ENCODE measurements at places on chromosomes 4 and X. TPM values are rescaled to one million over a fixed set of nuclear protein-coding genes. Genes with fewer than 3 reads are reported as not detected.

The TLR8 gene
- total RNA-seq = not detected

The C4orf50 gene
- 0.18 TPM for total RNA-seq

The MUC7 gene
- total RNA-seq = not detected

The ARX gene
- total RNA-seq = not detected

DNA sequence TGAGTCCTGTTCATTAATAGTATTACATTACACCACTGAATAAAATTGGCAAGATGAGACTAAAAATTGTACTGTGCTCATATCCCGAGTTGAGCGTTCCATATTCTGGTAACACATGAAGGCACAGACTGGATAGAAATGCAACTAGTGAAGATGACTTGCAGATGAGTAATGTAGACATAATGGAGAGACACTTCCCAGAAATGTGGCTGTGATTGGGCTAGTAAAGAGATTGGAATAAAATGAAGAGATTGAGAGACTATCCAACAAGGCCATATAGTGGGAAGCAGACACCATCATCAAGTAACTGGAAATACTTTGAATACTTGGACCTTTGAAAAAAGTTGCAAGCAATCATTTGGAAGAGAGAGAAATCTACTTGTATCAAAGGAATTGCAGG is 77.3 kb downstream of the DCAF8L1 start:
- no peak for DNase-seq

GRCh38 chr4:21954916-21955315 is 6.3 kb upstream of the KCNIP4 start:
- DNase-seq = no peak

- no peak for DNase-seq
These were observed 27.2 kb downstream of the TMSB4X start for GRCh38 chrX:13001961-13002671.

GRCh38 chr4:138555108-138555507 is 313.0 kb upstream of the SLC7A11 start:
- DNase-seq = no peak

DNA sequence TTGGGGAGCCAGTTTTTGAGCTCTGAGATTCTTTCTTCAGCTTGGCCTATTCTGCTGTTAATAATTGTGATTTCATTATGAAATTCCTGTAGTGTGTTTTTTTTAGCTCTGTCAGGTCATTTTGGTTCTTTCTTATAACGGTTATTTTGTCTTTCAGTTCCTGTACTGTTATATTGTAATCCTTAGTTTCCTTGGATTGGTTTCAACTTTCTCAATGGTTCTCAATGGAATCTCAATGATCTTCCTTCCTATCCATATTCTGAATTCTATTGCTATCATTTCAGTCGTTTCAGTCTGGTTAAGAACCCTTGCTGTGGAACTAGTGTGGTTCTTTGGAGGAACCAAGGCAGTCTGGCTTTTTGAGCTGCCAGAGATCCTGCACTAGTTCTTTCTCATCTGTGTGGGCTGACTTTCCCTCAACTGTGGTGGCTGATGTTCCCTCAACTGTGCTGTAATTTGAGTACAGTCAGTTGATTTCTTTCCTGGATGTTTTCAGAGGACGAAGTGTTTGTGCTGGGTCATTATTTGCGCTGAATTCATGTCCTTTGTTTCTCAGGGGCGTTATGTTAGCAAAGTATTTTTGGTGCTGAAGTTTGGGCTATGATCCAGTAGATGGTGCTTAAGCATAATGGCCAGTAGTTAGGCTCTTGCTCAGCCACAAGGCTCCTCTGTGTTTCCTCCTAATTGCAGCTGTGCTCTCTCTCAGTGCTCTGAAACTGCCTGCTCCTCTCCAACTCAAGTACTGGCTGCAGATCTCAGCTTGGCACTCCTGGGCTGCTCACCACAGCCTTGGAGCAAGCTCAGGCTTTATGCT is 27.5 kb downstream of the ENPEP start:
- DNase-seq = no peak

DNA sequence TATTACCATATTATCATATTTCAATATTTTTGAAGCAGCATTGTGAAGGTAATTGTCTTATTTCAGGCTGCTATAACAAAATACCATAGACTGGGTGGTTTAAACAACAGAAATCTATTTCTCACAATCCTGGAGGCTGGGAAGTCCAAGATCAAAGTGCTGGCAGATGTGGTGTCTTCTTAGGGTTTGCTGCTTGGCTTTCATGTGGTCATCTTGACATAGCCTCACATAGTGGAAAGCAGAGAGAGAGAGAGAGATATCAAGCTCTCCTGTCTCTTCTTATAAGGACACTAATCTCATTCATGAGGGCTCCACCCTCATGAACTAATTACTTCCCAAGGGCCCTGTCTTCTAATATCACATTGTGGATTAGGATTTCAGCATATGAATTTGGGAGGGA is 119.7 kb upstream of the NUDT6 start:
- no peak for DNase-seq

- DNase-seq = no peak
These were observed 97.4 kb downstream of the PJA1 start for GRCh38 chrX:69067841-69068240.

DNA sequence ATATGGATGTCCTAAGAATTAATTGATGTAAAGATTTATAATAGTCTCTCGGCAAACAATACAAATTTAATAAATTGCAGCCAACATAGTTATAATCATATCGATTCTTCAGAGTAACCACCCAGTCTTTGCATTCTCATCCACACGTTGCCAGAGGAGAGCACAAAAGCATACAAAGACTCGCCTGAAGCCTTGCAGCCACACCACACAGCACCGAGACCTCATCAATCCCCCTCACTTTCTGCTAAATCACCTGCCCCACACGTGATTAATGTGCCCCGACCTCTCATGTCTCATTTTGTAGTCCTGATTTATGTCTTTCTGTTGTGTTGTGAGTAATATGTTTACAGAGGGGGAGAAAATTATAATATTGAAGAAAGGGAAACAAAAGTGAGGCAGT is 510.4 kb downstream of the TRIML1 start:
- DNase-seq = no peak

- DNase-seq = no peak
These were observed 27.9 kb upstream of the PAPSS1 start for GRCh38 chr4:107747748-107748486.

DNA sequence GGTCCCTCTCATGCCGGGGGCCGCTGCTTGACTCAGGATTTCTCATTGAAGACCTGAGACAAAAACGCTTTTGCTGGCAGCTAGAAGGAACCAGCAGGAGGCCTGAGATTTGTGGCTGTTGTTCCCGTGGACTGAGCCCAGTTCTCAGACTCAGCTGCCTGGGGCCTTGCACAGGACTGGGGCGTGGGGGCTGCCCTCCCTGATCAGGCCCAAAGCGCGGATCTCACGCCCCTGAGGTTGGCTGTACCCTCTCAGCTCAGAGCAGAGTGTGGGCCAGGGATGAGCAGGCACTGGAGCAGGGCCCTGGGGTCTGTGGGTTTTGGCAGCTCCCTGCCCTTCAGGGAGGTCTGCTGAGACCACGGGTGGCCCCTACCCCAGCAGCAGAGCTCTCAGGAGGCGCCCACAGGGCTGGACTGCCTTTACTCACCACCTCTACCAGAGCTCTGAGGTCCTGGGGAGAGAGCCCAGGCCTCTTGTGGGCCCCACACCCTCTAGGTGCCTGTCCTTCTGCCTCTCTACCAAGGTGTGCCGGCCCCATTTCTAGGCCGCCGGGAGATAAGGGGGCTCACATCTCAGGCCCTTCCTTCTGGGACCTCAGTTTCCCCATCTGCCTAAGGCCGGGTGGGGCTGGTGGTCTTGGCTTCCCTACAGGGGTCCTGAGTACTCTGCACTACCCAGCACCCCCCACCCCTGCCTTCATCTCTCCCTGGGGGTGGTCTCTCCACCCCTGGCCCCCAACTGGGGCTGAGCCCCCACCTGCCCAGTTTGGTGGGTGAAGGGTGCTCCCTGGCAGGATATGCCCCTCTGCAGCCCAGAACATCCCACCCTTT is 5.6 kb downstream of the MSANTD1 start:
- no peak for DNase-seq
